ENCODE measurements at places on chromosomes 2 and 18.

DNA sequence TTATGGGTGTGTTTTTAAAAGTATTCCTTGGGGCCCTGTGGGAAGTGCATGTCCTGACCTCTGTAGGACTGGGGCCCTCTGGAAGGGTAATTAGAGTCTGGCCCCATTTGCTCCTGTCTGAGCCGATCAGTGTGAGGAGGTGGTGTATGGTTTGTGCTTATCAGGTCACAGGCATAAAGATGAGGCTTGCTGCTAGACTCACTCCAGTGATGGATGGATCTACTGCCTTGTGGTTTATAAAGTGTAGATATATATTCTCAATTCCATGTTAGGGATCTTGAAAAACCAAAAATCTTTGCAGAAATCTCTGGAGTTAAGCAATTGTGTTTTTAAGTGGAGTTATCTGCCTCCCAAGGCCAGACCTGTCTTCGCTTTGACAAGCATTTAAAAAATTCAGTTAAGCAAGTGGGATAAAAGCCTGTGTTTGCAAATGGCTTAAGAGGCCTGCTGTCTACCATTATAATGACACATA lies 182.4 kb downstream of the PTPRM start:
- DNase-seq = no peak

- DNase-seq = no peak
These were observed 35.8 kb downstream of the SKOR2 start for GRCh38 chr18:47215554-47216138.

GRCh38 chr2:241069821-241070281 lies 32.2 kb downstream of the MTERF4 start:
- no peak for DNase-seq

GRCh38 chr2:166900700-166901099 lies 12.4 kb downstream of the XIRP2 start:
- DNase-seq = no peak

GRCh38 chr18:77004555-77005380 lies 127.8 kb downstream of the MBP start:
- DNase-seq = no peak

- DNase-seq = no peak
These were observed 540.7 kb upstream of the NETO1 start for GRCh38 chr18:73408469-73408868.

GRCh38 chr18:45376193-45376592 lies 239.1 kb upstream of the SLC14A2 start:
- DNase-seq = no peak

GRCh38 chr2:10123281-10123680 lies 742 bp downstream of the RRM2 start:
- DNase-seq = no peak

DNA sequence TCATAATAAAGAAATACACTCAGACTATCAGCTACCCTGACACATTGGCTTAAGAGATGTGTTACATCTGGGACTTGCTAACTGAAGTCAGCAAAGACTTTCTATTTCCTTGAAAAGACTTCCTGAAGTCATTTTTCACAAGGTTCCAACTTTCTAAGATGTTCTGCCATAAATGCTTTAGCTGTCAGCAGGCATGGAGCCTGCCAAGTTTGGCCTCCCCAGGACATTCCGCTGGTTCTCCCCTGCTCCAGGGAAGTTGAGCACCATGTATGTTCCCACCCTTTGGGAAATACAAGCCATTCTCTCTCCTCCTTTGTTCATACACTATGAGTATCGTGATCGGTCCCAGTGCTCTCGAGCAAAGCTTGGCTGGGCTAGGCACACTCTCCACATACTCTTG lies 202.7 kb upstream of the CCDC68 start:
- DNase-seq = no peak

- DNase-seq = no peak
These were observed 107.7 kb downstream of the MDH1 start for GRCh38 chr2:63696496-63696895.

- DNase-seq = no peak
These were observed 50.3 kb upstream of the ZBTB7C start for GRCh38 chr18:48459465-48459864.

DNA sequence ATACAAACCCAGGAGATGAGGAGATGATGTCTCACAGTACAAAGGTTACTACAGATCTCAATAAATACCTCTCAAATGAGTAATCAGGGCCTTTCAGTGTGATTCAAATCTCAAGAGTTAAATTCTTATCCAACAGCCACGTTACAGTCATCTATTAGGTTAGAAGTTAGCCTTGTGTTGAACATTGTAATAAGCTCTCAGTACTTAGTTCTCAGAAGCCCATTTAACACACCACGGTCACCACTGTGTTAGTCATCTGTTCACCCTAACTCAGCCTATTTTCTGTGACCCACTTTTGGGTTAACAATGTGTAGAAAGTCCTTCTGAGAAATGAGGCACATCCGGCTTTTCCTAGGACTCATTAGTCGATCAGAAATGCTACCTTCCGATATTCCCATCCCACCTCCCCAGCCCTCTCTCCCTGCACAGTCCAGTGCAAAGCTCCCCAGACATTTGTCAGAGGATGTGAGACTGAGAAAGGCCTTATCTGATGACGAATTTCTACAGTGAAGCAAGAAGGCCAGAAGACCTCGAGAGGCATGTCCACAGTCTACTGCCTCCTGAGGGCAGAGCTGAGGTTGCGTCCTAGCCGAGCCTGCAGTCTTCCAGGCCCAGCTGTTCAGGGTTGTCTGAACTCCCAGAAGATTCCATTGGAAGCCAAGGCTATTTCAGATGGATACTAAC lies 92.6 kb downstream of the ACTR2 start:
- DNase-seq = peak; percentile 71

DNA sequence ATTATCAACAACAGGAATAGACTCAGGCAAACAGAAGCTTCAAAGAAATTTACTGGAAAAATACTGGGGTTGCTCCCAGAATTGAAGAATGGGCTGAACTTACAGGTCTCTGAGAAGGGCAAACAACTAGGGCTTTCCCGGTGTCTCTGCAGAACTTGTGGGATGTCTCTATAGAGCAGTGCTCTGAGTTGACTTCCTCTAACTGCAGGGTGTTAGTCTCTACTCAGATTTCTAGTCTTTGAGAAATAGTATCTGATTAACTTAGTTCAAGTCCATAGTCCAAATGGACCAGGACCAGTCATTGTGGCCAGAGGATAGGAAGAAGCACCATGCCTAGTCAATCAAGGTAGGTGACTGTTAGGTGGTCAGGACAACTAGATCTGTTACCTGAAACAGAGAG lies 45.8 kb downstream of the LIMS1 start:
- DNase-seq = no peak

- DNase-seq = peak; percentile 86
These were observed 96.3 kb downstream of the FAM210A start for GRCh38 chr18:13629841-13630715.

DNA sequence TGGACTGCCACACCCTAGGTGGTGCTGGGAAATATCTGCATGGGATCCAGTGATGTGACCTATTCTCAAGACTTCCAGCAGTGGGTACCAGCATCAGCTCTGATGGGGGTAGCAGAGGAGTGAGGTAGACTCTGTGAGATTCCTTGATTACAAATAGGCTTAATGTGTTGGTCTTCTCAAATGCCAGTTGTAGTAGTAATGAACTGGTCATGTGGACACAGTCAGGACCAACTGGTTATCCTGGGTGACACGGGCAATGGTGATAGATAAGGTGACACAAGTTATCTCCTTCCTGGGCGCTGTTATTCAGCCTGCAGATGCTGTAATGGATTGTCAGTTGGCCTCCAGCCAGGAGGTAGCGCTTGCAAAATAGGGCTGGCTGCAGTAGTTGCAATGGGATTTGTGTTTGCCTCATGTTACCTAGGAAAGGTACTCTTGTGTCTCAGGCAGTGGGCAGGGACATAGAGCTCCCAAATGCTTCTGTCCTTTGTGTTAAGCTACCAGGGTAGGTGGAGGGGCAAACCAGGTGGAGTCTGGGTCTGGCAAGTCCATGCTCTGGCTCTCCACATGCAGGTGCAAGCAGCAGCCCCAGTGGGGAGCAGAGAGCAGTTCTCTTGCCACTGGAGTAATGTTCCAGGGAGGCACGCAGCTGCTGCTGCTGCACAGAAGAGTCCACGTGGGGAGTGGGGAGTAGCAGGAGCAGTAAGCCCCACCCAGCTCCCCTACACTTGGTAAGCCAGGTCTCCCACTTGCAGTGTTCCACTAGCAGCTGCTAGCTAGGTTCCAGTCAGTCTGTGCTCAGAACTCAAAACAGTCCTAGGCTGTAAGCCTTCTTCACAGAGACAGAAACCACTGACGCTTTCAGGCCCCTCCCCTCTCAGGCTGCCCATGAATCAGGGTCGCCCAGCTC lies 505.4 kb upstream of the DDX18 start:
- DNase-seq = no peak

- no peak for DNase-seq
These were observed 40.8 kb downstream of the TSN start for GRCh38 chr2:121796239-121796638.

DNA sequence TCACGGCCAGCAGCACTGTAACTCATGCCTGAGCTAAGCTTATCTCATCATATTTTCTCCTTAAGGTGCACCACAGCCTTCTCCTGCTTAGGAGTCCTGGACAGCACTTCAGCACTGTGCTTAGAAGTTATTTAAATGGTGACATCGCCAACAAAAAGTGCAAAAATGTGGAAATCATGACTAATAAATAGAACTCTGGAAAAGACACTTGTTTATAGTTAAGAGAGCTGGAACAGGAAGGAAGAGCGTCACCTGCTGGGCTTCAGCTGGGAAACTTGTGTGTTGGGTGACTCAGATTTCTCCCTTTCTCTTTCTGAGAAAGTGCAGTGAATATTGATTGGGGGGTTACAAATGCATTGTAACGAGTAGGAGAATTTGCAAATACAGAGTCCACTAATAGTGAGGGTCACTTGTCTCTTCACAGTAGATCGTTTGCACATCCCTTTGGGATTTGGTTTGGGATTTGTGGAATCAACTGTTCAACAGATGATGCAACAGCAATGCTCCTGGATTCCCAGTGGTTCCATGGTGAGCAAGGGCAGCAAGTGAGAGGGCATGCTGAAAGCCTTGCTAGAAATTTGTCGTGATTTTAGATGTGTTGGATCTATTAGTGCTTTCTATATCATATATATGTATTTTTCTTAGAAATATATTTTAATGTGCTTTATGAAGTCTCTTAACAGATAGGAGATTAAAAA lies 84.2 kb downstream of the DOK6 start:
- no peak for DNase-seq

DNA sequence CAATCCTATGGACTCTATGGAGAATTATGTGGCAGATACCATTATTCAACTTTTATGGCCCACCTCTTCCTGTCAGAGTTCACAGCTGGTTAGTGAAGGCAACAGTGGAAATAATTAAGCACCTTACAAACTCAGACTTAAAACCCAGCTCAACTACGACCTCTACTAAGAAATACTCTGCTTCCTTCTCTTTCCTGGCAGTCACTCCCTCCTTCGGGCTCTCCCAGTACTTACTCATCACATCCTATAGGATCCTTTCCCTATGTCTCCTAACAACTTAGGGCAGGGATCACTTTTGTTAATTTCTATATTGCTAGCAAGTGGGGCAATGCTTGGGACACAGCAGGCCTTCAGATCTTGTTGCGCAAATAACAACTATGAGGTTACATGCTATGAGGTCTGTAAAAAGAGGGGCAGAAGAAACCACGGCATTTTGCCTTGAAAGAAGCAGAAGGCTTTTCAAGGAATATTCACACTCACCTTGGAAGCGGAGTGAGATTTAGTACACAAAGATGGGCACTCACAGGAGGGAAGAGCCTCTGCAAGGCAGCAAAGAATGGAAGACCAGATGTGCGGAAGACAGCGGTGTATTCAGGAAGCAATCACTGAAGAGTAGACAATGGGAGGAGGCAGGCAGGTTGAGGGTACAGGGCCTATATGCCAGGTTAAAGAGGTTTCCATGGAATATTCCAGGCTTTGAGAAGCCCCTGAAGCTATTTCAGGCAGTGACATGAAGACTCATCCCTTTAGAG lies 2.1 kb downstream of the STK39 start:
- no peak for DNase-seq

GRCh38 chr2:145753966-145754365 lies 1234.0 kb upstream of the ZEB2 start:
- DNase-seq = no peak

- DNase-seq = no peak
These were observed 62.4 kb upstream of the ATG16L1 start for GRCh38 chr2:233189025-233189424.

DNA sequence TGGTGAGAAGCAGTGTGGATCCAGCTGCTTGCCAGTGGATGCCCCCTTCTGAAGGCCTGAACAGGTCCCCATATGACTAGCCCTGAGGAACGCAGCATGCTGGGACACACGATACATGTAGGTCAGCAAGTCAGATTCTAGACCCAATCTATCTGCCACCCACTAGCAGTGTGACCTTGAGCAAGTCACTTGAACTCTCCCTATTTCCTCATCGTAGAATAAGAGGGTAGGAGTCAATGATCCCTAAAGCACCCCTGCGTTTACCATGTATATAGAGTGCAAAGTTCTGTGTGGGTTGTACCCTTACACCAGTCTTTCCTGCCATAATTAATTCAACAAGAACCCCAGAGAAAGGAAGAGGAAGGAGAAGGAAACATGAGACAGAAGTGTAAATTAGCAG lies 123.7 kb downstream of the GALNT14 start:
- no peak for DNase-seq

- DNase-seq = no peak
These were observed 836.7 kb downstream of the CBLN2 start for GRCh38 chr18:71707400-71707799.

- DNase-seq = no peak
These were observed 54.8 kb downstream of the CDH20 start for GRCh38 chr18:61388010-61388409.

DNA sequence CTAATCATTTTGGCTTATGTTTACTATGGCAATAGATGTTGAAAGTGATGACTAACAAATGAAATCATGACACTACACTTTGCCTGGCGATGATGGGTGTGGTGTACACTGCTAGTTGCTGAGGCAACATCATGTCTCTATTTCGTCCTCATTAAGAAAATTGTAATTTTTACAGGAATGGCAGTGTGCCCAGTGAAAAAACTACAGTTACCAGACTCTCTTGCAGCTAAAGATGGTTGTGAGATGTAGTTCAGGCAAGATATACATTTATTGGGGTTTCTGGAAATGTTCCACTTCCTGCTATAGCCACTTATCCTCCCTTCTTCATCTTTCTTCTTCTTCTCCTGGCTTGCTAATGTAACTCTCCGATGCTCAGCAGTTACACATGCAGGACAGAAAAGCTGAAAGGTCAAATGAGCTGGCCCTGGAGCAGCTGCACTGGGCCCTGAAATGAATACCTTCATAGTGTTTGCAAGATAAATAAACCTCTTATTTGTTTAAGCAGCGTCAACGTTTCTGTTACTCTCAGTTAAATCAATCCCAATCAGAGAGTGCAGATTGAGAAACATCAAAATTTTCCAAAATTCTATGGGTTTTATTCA lies 46.0 kb downstream of the SOCS6 start:
- no peak for DNase-seq

GRCh38 chr2:3670376-3670775 lies 12.4 kb downstream of the ALLC start:
- DNase-seq = no peak

GRCh38 chr18:73462092-73462491 lies 594.3 kb upstream of the NETO1 start:
- no peak for DNase-seq

DNA sequence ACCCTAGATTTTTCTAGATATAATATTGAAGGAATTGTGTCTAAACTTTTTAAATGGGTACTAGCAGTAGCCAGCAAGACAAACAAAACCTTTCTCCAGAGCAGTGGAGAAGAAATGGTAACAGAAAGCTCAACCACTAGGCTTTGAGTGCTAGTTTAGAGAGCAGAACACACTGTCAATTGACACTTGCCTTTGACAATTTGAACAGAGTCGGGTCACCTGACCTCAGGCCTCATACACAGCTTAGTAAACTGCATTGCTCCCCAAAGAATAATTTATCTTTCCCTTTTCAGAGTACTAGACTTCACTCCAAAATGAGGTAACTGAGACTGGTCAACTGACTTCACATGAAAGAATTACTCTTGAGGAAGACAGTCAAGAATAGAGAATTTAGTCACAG lies 48.6 kb downstream of the FIGN start:
- DNase-seq = no peak

All from 8988T (cell line).